GM12865 (cell line): ENCODE measurements at places on chromosomes 4 and X.

- DNase-seq: no peak
Measured at GRCh38 chr4:167842487-167842886, 249.8 kb upstream of the ANXA10 start.

GRCh38 chr4:159235779-159236368 lies 133.0 kb downstream of the RAPGEF2 start:
- DNase-seq: no peak

- no peak for DNase-seq
Measured at GRCh38 chr4:124640022-124640730, 72.4 kb downstream of the ANKRD50 start.

DNA sequence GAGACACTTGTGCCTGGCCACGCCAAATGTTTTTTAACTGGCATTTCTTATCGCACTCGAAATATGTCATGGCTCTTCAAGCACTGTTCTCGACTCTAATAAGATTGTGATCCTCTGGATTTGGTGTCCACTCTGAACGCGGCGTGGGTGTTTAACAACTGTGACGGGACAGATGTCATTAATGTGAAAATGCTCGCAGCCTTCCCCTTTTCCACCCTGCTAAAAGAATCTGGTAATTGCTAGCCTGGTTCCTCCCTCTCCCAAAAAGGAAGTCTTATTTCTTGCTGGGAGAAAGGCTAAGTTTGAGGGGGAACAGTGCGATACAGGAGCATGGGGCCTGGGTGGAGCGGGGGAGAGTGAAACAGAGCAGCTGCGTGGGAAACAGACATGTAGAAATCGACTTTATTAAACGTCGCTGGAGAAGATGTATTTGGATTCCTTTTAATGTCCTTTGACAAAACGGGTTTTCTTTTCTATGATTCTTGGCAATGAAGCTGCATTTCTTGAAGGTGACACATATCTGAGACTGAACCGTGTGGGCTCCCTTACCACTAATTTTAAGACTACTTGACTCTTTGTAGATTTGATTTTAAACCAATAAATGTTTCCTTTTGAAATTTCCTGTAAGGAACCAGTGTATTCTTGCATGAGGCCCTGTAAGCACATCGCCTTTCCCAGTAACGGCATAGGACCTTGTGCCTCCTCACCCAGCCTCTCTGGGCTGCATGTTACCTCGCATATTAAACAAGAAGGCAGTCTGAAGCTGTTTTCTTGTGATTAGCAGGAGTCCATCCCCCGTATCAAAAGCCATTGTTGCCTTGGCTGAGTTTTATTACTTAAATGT lies 17.8 kb downstream of the TBC1D1 start:
- no peak for DNase-seq

- DNase-seq: no peak
Measured at GRCh38 chr4:102627831-102628523, 126.8 kb downstream of the NFKB1 start.

GRCh38 chr4:39698424-39699009 lies 581 bp downstream of the UBE2K start:
- no peak for DNase-seq

DNA sequence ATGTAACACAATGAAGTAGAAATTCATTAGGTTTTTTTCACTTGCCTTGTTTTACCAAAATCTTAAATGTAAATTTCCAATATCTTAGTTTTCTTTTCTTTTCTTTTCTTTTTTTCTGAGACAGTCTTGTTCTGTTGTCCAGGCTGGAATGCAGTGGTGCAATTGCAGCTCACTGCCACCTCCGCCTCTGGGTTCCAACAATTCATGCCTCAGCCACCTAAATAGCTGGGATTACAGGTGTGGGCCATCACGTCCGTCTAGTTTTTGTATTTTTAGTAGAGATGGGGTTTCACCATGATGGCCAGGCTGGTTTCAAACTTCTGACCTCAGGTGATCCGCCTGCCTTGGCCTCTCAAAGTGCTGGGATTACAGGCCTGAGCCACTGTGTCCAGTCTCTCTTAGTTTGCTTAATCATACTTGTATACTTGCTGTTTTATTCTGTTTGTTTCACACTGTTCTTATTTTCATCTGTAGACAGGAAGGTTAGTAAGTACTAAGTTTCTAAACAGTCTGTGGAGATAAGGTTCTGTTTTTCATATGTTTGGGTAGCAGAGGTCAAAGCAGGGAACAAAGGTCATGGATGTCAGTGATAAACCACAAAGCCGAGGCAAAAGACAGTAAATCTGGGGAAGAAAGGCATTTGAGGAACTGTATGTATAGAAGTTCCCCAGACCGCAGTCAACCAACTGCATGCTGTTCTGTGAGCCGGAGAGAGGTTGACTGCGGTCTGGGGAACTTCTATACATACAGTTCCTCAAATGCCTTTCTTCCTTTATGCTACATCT lies 129.1 kb downstream of the CBR4 start:
- peak; percentile 43 for DNase-seq

DNA sequence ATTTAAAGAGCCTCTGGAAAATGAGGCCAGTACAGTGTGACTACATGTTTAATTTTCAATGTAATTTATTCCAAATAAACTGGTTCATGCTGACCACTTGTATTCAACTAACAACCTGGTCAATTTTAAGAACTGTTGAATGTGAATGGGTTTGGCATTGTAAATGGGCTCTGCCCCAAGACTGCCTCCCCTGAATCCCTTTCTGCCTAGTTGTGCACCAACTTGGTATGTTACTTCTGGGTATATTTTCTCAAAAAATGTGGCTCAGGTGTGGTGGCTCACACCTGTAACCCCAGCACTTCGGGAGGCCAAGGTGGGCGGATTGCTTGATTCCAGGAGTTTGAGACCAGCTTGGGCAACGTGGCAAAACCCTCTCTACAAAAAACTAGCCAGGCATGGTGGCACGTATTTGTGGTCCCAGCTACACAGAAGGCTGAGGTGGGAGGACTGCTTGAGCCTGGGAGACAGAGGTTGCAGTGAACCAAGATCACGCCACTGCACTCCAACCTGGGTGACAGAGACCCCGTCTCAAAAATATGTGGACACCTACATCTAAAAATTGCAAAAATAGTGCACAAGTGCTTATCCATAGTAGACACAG lies 7.2 kb downstream of the RPL9 start:
- no peak for DNase-seq

DNA sequence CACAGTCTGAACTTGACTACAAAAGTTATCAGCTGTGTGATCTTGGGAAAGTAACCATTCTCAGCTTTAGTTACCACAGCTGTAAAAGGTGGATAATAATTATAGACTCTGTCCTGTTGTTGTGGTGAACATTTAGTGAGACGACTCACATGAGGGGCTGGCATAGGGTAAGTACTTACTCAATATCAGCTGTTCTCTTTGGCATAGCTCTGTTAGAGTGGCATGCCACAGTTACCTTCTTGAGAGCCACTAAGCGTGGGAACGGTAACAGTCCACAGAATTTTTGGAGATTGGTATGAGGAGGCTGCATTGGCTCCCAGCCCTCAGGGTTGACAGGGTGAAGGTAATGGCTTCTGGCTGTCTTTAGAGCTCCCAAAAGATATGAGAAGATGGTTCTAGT lies 13.2 kb upstream of the HAND2 start:
- no peak for DNase-seq

DNA sequence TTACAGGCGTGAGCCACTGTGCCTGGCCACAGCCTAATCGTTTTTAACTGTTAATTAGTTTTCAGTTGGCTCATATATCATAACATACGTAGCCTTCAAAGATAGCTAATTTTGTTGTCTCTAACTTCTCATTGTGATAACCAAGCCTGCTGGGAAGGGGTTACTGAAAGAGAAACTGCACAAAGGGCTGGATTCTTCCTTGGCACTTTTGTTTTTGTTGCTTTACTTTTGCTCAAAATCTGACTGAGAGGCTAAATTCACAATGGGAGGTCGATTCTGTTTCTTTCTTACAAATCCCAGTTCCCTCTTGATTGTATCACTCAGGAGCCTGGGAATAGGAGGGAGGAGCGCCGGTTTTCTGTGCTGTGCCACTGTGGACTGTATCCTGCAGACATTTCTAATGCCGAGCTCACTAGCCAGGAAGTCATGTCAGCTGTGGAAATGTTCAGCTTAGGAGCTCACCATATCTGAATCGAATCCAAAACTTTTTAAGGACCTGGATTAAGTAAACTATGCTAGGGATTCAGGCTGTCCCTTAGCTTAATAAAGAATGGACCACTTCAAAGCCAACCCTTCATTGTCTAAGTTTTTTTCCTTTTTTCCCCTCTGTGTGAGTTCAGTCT lies 120.5 kb upstream of the FAT1 start:
- no peak for DNase-seq

DNA sequence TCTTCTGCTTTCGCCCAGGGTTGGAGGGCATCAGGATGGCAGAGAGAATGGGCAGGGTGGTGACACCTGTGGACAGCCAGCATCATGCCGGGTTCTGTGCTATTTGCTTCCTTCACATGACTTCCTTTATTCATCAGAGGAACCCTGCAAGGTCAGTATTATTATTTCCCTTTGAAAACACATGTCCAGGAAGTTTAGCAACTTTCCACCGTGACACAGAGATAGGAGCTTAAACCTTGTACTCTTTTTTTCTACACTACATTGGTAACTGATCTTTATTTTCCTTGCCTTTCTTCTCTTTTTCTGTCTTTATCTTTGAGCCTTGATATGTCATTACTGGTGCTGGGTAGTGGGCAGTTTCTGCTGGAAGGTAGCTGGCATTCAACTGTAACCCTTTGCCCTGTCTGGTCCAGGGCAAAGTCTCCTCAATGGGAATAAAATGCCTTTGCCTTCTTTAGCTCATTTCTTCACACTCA lies 5.0 kb upstream of the MGST2 start:
- DNase-seq: no peak

DNA sequence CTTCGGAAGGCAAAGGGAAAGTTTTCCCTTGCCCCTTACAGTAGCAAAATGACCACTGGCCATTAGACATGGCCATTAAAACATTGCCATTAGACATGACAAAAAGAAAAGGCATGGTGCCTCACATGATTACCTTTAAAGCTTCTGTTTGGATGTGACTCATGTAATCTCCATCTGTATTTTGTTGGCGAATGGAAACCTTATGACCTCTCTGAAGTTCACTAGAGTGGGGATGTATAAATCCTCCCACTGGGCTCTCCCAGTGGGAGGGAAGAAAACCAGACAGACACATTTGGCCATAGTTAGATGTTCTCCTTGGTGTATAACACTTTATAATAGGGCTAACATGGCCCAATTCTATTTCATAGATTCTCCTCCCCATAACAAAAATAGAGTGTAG lies 152.6 kb downstream of the MAGEB17 start:
- DNase-seq: no peak
